GM12892 (cell line): ENCODE measurements at places on chromosomes 13 and 19.

DNA sequence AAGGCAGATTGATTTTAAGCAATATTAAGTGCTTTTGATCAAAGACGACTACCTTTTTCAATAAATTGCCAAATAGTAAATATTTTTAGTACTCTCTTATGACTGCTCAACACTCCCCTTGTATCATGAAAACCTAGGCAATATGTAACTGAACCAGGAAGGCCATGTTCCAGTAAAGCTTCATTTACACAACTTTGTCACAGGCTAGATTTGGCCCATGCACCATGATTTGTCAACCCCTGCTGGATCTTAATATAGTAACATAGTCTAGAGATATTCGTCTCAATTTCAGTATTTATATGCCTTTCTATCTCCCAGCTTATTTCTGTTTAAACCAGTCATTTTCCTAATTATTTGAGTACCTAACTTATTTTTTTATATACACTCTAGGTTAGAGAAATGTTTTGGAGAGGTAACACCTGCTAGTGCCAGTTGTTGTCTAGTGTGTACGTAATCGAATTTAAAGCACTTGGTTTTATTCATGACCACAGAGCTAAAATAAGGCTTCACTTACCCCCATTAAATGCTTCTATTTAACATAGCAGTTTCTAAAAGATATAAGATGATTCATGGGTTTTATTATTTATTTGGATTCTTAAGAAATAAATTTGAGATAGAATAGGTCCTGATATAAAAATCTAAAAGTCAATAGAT, 21.0 kb downstream of the TPP2 start:
- no peak for DNase-seq

GRCh38 chr19:32896516-32897214, 27.1 kb upstream of the SLC7A9 start:
- DNase-seq, result no peak

DNA sequence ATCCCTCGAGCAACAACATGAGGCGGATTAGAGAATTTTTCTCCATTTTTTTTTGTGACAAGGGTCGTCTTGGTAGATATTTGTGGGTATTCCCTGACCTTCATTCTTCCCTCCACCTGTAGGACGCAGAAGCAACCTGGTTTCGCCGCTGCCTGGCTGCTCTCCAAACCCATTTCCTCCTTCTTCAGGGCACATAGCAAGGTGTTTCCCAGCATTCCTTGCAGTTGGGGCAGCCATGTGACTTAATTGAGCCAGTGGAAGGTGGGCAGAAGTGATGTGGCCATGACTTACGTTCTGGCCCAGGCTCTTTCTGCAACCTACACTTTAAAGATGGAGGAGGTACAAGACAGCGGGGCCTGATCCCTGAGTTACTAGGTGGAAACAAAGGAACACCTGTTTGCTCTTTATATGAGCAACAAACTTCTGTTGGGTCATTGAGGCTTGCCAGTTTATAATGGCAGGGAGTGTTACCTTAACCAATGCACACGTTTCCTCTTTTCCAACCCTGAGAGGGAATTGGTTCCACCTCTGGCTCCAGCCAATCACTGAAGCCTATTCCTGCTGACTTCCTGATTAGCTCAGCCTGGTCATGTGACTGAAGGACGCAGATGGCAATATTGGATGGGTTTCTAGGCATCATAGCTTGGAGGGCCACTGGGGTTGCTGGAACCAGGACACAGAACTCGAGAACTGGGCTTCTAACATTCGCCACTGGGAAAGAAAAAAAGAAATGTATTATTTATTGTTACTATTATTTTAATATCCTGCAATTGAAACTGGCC, 30.8 kb upstream of the ZNRF4 start:
- no peak for DNase-seq

DNA sequence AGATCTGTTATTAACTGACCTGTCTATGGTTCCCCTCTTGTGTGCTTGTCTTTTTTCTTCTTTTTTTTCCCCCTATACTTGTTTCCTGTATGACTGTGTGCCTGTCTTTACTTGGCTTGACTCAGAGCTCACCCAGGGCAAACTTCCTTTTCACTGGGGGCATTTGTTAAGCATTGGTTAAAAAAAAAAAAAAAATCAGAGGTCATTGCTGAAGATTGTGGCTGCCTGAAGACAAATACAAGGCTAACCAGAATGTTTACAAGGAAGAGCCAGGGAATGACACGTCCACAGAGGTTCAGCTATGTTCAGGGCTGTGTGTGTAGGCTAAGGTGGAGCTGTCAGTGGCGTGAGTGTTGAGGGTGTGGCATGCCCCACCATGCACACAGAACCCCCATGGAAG, 47.1 kb downstream of the LNX2 start:
- DNase-seq, result no peak

DNA sequence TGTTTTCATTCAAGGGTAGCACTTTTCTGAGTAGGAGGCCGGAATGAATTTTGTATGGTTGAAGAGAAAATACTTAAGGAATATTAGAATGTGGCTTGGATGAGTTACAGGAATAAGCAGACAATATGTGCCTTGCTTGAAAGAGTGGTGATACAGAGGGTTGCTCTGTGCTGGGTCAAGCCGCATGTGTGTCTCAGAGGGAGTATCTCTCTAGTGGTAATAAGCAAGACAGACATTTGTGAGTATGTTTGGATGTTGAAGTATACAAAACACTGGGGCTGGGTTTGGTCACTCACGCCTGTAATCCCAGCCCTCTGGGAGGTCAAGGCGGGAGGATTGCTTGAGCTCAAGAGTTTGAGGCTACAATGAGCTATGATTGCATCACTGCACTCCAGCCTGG, 103.9 kb downstream of the LMO7 start:
- no peak for DNase-seq

DNA sequence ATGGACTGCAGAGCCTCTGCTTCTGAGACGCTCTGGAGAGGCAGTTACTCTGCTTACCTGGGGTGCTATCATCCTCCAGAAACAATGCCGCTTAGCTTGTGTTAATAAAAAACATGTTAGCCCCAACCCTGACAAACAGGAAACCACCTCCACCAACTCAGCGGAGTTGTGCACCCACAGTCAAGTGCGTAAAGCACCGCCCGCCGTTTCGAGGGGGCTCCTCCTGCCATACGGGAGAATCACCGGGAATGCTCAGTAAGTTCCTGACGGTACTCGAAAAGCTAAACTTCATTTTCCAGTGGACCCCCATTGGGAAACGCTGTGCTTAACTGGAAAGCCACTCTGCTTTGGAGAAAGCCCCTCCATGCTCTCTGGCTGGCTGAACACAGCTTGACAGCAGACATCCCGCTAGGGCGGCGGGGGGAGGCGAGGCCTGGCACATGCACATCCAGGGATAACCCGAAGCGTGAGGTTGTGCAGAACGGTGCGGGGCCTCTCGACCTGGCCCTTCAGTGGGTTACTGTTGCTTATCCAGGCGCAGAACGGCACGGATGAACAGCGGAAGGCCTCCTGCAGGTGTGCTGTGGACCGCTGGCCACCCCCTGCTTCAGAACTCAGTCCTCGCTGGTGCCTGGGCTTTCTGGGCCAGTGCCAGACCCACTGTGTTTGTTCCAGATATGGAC, 17.1 kb downstream of the GAS6 start:
- no peak for DNase-seq

DNA sequence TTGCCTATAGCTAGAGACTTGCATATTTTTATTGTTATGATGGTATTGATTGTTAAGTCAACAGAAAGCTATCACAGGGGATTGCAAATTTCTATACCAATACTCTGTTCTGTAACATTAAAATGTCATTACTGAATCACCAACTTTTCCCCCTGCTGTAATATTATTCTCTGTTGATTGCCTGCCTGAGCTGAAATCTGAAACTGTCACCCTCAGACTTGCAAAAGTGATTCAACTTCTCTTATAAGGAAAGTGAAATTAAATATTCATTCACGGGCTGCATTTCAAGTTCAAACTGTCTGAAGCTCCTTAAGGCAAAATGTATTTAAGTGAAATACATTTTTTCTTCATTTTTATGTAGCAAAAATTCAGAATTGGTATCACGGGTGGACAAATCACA, 723.2 kb downstream of the PCDH9 start:
- no peak for DNase-seq

DNA sequence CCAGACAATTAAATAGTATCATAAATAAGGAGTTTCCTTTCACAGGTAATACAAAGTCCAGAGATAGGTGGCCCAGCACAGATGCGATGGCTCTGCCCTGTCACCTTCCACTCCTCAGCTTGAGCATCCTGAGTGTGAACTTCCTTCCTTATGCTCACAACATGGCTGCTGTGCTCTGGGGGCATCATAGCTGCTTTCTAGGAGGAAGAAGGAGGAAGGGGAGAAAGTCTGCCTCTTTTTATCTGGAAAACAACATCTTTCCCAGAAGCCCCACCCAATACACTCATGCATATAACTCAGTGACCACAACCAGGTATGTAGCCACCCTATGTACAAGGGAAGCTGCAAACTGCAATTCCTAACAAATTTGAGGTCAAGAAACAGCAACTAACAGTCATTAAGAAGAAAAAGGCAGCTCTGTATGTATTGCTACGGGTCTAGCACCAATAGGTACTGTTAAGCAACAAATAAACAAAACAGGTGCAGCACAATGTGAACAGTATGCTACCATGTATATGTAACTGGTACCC, 201.2 kb upstream of the UBL3 start:
- no peak for DNase-seq

- DNase-seq, result no peak
Measured at GRCh38 chr13:85277748-85278147, 521.5 kb downstream of the SLITRK6 start.

DNA sequence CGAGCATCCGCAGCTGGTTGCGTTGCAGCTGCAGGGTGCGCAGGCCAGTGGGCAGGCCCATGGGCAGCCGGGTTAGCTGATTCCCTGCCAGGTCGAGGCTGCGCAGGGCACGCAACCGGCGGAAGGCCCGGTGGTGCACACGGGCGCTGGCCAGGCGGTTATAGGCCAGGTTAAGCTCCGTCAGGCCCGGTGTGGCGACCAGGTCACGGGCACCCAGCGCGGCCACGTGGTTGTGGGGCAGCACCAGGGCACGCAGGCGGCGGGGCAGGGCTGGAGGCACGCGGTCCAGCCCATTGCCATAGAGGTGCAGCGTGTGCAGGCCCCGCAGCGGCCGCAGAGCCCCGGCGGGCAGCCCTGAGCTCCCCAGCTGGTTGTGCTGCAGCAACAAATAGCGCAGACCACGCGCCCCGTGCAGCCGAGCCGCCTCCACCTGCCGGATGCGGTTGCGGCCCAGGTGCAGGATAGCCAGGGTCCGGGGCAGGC, 5.3 kb downstream of the PODNL1 start:
- no peak for DNase-seq

DNA sequence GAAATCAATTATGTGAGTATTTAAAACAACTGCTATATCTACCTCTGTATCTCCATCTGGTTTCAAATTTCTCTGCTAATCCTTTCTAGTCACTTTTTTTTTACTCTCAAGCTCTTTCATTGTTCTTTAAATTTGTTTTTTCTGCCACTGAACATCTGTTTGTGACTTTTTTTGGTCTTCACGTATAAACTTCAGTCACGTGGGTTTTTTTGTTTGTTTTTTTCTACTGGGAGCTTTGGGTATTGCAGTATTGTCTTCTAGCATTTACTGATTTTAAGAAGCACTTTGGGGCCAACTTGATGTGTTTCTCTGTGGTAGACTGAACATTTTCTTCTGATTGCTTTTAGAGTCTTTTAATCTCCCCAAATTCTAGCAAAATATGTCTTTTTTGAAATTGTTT, 262.6 kb upstream of the RXFP2 start:
- no peak for DNase-seq

DNA sequence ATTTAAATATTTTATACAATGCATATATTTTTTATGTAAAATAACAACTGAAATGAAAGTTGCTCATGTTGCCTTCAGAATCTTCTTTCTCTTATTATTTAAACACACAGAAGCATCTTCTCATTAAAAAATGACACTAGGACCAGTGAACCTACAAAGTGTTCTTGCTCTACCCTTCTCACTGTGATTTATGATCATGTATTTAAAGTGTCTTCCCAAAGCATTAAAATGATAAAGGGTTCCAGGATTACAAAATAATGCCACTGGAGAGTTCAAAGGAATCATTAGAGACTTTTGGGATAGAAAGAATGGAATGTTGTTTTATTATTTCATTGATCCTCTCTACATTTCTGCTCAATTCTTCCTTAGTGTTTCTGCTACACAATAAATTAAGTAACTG, 643.6 kb upstream of the SLITRK1 start:
- no peak for DNase-seq

- DNase-seq, result no peak
Measured at GRCh38 chr13:94427313-94427953, 52.0 kb downstream of the DCT start.

- no peak for DNase-seq
Measured at GRCh38 chr19:41801792-41802211, 5.4 kb downstream of the CEACAM3 start.

DNA sequence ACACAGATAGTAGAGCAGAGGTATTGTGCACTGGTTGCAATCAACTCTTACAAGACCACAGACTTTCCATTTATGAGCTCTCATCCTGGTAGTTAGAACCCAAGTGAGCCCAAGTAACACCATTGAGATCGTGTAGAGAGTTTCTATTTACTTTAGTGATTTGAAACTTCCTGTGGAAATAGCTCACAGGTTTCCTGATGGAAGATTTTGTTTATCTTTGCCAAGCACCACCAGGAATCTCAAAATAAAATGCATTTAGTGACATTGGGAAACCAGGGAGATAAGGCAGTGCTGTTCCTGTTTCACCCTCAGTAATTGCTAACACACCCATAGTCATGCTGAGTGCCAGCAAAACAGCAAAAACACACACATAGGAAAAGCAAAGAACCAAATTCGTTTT, 102.5 kb downstream of the FLT1 start:
- DNase-seq, result no peak

DNA sequence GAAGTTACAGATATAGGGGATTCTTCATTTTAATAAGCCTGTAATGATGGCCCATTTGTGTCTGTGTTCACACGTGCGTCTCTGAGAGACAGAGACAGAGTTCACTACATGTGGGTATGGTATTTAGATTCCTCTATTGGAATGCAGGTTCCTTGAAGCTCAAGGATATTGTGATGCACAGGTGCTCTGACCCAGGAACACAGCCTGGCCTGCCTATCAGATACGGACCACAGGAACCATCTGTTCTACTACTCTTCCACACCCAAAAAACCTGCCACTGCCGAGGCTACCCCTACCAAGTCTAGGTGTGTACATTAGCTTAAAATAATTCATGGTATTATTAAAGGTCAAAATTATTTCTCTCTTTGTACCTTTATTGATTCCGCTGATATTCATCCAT, 289.2 kb downstream of the ATP8A2 start:
- DNase-seq, result no peak

DNA sequence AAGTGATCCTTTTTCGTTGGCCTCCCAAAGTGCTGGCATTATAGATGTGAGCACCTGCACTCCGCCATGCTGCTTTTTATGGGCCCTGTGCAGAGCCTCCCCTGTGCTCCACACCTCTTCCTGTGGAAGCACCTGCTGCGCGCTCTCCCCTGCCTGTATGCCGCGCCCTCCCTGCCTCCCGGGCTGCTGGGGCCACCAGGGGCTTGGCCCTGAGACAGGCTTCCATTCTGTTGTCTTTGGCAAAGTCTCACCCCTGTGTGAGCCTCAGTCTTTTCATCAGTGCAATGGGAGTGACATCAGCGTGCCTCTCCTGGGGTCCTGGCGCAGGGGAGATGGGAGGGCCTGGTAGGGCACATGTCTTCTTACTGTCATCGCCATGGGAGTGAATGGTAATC, 1.3 kb downstream of the FAM174C start:
- no peak for DNase-seq

GRCh38 chr19:19271828-19272599, 1.1 kb downstream of the TM6SF2 start:
- peak; percentile 13 for DNase-seq

GRCh38 chr13:36986462-36987240, 12.5 kb downstream of the ALG5 start:
- DNase-seq, result no peak
